ENCODE measurements at places on chromosomes 16 and 17.
A peak's percentile ranks its signal among the peaks of the same experiment; 100 is the strongest.

GRCh38 chr16:83727018-83727417 is 80.8 kb upstream of the HSBP1 start:
- no peak for DNase-seq

- DNase-seq = no peak
Measured at GRCh38 chr17:36742267-36743000, 141.1 kb downstream of the MRM1 start.

DNA sequence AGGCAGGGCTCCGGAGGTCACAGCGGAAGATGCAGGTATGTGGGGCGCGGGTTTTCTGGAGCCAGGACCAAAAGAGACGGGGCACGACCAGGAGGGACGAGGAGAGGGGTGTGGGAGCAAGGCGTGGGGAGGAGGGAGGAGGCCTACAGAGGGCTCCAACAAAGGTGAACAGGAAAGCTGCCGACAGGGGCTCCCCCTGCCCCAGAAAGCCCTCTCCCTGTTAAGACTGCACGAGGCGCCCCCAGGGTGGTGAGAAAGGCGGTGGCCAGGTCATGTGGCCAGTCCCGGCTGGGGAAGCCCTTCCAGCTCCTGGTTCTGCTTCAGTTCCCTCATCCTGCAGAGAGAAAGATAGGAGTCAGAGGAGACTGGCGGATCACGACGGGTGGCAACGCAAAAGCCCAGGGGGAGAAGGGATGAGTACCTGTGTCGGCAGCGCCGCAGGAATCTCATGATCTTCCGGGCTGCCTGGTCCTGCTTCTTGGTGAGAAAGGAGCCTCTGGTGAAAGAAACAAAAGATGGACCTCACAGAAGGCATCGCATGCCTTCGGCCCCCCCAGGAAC is 949 bp upstream of the SPAG7 start:
- DNase-seq = no peak

DNA sequence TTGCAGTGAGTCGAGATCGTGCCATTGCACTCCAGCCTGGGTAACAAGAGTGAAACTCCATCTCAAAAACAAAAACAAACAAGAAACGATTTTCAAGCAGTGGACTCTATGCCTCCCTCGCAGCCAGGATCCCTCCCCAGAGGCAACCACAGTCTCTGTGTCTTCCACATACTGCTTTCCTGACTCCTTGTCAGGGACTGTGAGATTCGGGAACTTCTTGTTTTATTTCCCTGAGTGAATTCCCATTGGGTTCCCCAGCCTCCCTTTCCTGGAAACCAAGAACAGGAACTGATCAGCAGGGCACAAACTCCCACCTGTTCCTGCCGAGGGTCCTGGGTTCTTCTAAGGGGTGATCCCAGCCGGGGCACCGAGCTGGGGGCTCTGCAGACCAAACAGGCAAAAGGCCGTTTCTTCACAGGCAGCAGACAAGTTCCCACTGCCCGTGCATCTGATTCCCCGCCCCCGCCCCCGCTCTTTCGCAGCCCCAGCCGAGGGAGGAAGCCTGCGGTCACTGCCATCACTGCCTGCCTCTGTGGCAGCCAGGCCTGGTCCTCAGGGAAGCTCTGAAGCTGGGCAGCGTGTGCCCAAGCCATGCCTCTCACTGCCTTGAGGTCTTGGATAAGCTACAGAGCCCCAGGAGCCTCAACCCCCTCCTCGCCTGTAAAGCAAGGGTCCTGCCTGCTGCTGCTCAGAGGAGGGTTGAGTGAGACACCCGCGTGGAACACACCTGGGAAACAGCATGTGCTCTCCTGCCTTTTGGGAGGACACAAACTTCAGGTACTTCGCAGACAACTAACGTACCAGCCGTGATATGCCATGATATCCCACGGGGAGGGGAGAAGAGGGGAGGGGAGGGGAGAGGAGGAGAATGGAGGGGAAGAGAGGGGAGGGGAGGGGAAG is 5.5 kb upstream of the PIEZO1 start:
- DNase-seq = peak; percentile 65

DNA sequence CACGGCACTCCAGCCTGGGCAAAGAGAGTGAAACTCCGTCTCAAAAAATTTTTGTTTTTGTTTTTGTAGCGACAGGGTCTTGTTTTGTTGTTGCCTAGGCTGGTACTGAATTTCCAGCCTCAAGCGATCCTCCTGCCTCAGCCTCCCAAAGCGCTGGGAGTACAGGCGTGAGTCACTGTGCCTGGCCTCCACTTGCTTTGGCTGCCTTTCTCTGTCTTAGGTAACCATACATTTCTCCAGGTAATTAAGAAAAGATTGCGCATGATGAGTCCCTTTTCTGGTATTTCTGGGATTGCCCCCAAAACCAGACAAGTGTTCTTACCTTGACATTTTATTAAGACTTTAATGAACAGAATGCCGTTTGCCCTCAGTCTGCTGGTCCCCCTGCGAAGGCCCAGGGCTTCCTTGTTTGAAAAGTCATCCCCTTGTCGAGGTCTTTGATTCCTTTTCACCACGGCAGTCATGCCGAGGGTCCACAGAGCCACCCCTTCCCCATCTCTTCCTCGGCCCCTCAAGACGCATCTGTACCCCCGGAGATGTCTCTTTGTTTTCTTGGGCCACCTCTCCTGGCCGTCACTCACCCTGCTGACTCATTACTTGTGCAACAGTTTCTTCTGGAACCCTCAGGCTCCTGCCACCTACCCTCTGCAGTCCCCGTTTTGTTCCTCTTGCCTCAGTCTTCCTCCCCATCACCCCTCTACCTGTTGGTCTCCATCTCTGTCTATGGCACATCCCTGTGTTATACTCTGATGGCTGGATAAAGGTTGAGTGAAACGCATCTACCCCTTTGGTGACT is 151.0 kb downstream of the SEC14L1 start:
- DNase-seq = no peak

DNA sequence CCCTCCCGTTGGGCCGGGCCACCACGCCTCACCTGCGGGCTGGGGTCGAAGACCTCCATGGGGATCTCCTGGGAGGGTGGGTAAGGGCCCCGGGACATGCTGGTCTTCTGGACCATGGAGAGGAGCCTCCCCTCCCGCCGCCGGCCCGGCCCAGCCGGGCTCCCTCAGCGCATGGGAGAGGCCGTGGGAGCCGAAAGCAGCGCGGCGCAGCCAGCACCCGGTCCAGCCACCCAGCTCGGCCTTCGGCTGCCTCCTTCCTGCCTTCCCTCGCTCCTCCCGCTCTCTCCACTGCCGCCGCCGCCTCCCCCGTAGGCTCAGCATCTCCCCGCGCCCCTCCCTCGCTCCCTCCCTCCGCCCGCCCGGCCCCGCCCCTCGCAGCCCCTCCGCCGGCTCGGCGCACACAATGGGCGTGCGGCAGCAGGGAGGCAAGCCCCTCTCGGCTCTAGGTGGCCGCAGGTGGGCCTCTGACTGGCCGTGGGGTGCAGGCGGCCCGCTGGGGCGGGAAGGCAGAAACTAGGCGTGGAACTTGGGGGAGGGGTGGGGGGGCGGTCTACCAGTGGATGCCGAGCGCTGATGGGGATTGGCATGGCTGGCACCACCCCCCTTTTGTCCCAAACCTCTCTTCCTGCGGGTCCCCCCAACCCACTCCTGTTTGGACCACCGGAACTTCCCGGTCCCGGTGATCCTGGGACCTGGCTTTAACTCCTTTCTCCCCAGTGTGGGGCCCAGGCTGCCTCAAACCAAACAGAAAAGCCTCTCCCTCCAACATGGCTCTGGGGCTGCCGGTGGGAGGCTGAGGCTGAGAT is at the start of gene CACNB1:
CACNB1 (minus strand) TSS at position 290 of the 806 bp plus-strand sequence; CDS start at position 116, 174 bp downstream.
- peak; percentile 97 for DNase-seq

DNA sequence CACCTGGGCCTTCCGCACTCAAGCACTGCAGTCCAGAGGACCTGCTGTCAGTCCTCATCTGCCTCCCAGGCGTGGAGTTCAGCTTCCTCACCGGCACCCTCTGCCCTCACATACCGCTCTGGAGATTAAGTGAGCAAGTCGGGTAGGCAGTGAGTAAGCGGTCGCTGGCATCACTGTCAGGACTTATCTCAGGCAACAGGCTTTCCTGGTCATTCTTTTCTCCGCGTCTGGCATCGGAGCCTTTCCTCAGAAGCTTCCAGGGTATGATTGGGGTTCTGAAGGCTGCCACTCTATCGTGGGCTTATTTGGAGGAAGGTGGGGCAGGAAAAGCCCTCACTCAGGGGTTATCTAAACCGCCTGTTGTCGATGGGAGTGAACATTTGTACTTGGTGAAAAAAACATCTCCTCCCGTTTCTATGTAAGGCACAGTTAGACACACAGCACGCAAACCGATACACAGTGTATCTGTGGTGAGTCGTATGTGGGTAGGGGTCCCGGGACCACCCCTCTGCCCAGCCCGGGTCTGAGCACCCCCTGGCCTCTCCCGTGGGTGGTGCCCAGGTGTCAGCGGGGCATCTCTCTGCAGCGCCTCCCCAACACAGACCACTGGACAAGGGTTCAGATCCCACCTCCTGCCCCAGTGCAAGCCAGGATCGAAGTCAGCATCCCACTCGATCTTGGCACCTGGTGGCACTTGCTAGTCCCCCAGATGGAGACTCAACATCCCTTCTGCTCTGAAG is 92.5 kb upstream of the PLCG2 start:
- DNase-seq = no peak

DNA sequence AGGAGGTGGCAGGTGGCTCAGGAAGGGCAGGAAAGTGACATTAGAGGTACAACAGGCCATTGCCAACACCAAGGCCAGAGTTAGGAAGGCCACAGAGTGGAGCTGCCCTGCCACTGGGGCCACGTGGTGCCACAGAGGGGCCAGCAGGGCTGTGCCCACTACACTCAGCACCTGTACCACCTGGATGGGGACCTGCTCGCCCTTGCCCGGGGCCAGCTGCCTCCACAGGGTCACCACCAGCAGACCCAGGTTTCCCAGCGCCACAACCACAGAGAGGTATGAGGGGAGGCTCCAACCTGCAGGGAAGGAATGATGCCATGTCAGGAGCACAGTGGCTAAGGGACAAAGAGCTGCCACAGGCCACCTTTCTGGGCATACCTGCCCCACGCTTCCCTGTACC is 1.2 kb downstream of the SLC52A1 start:
- peak; percentile 50 for DNase-seq

DNA sequence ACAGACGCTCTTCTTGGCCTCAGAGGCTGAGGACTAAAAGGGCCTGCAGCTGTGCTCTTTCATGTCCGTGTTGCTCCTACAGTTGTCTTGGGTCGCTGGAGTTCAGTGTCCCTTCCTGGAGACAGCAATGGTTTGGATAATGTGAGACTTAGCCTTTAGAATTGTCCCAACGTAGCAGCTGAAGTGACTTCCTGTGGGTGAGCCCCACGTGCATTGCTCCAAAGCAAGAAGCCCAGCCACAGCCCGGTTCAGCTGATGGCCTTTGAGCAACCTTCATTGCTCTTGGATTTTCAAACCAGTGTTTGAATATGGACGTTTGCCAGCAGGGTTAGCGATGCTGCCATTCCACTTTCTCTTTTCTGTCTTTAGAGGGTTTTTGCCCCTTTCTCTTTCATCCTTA is 19.7 kb downstream of the TMEM11 start:
- DNase-seq = no peak

Data from islet precursor cell (in vitro differentiated cells).